Right renal pelvis (tissue), 4 donors: ENCODE measurements at places on chromosomes 12 and 14. TPM values are rescaled to one million over a fixed set of nuclear protein-coding genes. Genes with fewer than 3 reads are reported as not detected.

SLC5A8 gene
- polyA plus RNA-seq = 31.3 TPM

WNT5B gene
- polyA plus RNA-seq = 5.9 TPM

CRIP1 gene
- 44.2 TPM for polyA plus RNA-seq

C12orf54 gene
- polyA plus RNA-seq = 0.77 TPM

RNF212B gene
- polyA plus RNA-seq = 1.7 TPM

SLCO1B1 gene
- polyA plus RNA-seq = not detected

- no peak for DNase-seq
Observed at GRCh38 chr14:54474232-54474793, 14.5 kb downstream of the GMFB start.

GRCh38 chr12:80862531-80862930, 75.2 kb downstream of the LIN7A start:
- DNase-seq = no peak

- no peak for DNase-seq
Observed at GRCh38 chr12:120895532-120895931, 8.6 kb downstream of the SPPL3 start.

DNA sequence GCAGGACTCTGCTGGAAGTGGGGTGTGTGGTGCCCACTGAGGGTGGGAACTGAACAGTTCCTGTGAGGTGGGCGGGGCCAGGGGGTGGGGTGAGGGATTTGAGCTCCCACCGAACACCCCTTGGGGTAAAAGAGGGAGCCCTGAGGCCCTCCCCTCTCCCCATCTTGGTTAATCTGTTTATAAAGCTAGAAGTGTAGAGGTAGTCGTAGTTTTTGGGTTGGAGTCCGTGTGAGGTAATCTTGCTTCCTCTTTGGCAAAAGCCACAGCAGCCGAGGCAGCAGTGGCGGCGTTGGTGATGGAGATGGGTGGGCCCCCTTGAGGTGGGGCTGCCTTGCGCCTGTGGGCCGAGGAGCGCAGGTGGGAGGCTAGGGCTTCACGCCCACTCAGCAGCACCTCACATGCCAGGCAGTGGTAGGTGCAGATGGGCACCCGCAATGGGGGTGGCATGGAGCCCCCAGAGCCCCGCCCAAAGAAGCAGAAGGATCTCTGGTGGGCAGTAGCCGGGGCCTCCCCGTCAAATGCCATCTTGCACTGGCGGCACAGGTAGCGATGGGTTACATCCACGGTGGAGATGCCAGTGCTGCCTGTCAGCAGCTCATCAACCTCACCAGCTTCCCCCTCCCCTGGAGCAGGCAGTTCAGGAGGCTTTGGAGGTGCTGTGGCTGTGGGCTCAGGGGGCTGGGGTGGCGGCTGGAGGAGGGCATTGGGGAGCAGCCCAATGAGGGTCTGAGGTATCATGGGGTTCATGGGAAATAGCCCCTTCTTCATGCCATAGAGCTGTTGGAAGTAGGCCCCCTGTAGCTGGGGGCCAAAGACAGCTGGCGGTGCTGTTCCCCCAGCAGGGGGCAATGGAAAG, 29.6 kb downstream of the ZFHX2 start:
- DNase-seq = no peak

DNA sequence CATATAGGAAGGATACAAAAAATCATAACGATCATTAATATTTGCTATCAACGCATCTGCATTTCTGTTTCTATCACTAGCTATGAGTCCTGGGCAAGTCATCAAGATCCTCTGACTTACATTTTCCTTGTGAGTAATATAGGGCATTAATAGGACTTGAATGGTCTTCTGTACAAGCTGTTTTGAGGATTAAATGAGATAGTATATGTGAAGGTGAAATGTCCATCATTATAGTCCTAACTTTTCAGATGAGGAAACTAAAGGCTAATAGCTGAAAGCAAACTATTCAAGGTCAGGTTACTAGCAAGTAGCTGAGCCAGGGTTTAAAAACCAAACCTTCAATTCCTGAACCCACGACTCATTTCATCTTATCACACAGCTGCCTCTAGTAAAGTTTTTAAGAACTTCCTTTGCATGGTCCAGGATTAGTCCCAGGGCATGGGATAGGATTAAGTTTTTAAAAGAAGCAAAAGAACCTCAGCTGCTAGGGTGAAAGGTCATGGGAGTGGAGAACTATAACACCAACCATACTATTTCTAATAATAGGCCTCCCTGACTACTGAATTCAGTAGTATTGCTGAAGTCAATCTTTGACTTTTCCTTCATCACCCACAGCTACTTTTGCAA, 101.4 kb upstream of the ADAMTS20 start:
- DNase-seq = no peak

DNA sequence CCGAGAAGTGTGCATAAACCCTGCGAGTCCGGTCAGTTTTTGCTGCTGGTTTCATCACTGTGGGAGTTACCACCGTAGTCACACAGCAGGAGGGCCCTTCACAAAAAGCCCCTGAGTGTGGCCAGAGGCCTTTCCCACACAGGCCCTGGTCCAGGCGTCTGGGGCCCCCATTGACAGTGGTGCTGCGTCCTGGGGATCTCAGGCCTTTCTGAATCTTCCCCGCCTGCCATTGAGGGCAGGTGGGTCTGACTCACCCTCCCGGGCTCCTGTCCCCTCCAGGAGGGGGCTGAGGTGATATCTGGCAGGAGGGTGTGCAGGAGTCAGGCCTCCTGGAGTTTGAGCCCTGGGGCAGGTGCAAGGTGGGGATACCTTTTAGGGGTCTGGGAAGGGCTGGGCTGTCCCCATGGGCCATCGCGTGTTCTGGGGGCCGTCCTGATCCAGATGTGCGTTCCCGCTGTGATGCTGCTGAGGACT, 358.5 kb downstream of the TMEM121 start:
- DNase-seq = no peak

DNA sequence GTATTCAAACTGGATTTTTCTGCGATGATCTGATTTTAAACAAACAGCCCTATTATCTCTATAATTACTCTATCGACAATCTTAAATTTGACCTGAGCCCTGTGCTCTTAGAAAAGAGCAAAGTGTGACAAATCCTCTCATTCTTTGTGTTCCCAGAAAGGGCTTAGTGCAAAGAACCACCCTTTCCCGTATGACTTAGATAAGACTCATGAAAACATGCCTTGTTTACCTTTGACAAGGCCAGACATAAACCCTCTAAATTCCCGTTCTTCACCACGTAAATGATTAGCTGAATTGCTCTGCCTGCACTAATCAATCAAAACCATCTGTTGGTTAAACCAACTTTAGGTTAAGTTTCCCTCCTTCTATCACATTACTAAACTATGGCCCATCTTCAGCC, 285.7 kb upstream of the SEL1L start:
- no peak for DNase-seq

DNA sequence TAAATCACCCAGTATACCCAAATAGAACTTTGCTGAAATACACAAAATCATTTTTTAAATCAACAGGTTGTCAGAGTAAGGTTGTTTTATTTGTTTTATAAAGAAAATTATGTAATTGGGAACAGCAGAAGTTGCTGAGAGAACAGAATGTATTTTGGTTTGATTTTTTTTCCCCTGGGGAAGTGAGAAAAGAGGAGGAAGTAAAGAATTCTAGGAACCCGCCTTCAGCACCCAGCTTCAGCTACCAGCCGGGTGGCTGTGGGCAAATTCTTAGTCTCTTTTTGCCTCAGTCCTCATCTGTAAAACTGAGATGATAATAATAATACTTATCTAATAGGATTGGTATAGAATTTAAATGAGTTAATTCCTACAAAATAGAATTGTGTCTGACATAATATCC, 119.4 kb downstream of the SRGAP1 start:
- DNase-seq = no peak

GRCh38 chr12:114275086-114275485, 130.9 kb downstream of the TBX5 start:
- DNase-seq = no peak

DNA sequence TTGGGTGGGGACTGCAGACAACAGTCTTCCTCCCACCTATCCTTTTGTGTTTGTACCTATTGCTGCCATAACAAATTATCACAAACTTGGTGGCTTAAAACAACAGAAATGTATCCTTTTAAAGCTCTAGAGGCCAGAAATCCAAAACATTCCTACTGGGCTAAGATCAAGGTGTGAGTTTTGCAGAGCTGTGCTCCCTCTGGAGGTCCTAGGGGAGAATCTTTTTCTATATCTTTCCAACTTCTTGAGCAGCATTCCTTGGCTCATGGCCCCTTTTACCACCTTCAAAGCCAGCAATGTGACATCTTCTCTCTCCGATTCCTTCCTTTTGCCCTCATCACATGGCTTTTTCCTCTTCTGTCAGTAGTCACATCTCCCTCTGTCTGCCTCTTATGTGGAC, 190.6 kb downstream of the TTC8 start:
- no peak for DNase-seq

DNA sequence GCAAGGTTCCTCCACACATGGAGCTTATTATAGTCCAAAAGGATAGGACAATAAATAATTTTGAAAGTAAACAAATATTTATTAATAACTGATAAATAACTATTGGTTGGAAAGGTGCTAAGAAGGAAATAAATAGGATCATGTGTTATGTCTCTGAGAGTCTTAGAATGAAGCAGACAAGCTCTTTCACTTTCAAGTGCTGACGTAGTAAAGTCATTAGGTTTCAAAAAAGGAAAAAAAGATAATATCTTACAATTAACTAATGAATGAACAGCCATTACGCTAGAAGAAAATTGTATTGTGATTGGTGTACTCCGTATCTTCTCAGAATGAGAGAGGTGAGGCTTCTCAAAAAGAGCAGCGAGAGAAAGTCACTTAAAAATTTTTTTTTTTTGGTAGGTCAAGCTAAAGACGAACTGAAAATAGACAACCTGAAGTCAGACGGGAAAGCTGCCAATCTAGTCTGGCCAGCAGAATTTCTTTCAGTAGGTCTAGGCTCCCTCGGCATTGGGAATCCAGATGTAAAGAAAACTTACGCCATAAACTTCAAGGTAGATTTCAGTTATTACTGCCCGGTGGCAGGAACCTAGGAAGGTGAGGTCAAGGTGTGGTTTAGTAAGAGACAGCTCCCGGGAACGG, 583 bp upstream of the LEMD3 start:
- no peak for DNase-seq

- DNase-seq = no peak
Observed at GRCh38 chr14:23078692-23079116, 16.2 kb downstream of the ACIN1 start.

GRCh38 chr12:67890726-67891258, 98.5 kb upstream of the IFNG-AS1 start:
- no peak for DNase-seq

GRCh38 chr12:6233121-6233971, 33.1 kb downstream of the CD9 start:
- DNase-seq = no peak

GRCh38 chr12:112126911-112127310, 1.6 kb downstream of the TRAFD1 start:
- no peak for DNase-seq

- no peak for DNase-seq
Observed at GRCh38 chr12:123056709-123057108, 76.2 kb downstream of the ARL6IP4 start.

- DNase-seq = no peak
Observed at GRCh38 chr12:58502841-58503240, 417.5 kb downstream of the LRIG3 start.

GRCh38 chr12:124002021-124002644, 29.1 kb downstream of the ZNF664 start:
- no peak for DNase-seq

DNA sequence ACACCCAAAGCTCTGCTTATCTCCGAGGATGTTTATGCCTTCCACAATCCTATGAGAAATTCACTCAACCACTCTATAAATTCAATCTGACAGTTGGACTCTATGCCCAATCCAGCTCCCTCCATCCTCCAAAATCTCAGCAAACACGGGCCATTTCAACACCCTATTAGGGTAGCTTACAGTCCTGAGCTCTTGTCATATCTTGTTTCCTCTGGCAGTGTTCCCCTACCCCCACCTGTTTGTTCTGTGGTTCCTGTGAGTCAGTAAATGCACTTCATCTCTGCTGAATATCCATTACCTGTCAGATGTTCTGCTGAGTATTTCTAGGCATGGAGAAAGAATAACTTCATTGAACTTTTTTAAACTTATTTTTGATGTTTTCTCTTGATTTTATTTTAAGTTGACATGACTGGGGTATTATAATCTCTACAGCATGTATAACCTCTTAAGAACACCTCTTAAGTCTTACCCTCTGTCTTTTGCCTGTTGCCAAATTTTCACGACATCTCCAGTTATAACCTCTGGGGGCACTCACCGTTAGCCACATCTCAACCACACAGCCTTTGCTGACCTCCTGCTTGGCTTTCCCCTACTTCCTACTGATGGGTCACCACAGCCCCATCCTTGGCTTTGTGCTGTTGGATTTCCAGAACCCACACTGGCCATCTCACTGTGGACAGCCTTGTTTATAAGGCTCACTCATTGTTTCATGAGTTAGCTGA, 317.0 kb upstream of the TMPO start:
- DNase-seq = no peak

DNA sequence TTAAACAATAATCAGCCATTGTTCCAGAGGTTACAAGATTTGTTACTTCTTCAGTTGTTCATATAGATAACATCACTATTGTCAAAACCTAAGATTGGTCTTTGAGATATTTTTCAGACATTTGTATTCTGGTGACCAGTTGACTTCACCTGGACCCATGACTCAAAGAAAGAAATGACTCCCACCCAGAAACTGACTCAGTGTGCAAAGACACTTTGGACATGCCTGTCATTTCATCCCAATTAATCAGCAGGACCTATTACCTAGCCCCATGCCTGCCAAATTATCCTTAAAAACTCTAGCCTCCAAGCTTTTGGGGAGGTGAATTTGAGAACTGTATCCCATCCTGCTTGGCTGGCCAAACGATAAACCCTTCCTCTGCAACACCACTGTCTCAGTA, 27.7 kb upstream of the TSPAN11 start:
- DNase-seq = no peak

DNA sequence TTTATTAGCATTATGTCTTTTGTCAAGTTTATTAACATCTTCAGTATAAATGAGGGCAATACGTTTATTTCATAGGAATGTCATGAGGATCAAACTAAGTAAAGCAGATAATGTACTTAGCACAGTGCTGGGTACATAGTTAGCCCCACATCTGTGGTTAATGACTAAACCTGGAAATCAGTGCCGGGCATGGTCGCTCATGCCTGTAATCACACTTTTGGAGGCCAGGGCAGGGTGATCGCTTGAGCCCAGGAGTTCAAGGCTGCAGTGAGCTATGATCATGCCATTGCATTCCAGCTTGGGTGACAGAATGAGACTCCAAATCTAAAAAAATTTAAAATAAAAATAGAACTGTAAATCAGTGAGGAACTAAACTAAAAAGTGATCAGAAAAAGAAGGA, 44.8 kb upstream of the GUCY2C start:
- DNase-seq = no peak

DNA sequence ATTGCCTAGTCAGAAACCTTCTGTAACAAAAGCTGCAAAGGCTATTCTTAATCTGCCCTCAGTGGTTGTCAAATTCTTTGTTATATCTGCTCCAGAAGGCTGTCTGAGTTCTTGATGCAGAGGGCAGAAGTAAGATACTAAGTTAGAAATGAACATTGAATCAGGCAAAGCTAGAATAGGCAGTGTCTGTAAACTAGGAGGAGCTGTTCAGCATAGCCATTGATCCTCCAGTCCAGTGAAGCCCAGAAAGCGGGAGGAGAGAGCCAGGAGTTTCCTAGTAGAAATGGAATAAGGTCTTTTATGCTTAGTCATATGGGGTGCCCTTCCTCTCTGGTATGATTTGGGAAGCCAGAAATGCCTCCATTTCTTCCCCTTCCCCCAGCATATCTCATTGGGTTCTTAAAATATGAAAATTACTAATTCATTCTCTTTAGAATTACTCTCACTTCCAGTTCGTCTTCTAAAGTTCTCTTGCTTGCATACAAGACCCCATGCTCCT, 76.2 kb downstream of the APAF1 start:
- no peak for DNase-seq
